ENCODE measurements at places on chromosomes 1 and 21.

DNA sequence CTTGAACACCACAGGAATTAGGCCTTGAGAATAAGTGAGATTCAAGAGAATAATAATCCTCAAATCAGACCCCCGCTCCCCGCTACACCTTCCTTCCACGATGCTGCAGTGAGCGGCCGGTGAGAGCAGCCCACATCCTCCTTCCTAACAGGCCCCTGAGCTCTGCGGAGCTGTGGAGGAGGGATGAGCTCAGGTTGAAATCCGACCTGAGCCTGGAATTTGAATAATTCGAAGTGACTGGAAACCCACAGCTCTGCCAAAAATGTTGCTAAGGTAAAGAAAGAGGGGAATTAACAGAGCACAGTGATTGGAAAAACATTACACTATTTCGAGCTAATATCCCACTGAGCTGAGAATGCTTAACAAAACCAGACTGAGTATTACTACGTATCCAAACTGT is 90.0 kb downstream of the URB2 start:
- DNase-seq = no peak

DNA sequence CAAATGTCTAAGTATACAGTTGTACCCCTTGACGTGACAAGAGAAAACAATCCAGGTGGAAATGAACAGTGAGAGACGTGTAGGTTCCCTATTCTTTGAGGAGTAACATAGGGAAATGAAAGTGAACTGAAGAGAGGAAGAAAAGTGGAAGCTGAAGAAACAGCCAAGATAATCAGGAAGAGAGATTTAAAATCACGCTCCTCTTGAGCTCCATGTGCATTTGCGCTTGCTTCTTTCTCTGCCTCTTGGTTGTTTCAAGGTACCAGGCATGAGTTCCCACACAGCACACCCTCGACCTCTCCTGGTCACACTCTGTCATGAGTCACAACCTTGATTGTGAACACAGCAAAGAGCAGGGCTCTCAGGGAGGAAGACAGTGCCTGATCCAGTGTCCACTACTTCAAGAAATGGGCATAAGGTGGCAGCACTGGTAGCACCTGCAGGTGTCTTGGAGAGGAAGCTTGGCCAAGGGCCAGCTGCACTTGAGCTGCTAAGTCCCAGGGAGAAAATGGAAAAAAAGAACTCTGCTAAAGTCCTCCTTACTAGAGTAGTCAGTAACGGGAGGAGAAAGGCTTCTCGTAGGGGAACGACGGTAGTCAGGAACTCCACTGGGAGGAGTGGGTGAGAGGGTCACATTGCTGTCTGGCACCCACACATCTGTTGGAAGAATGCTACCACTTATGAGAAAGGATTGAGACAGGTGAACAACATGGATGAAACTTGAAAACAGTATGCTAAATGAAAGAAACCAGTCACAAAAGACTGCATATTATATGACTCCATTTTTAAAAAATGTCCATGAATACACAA is 18.3 kb upstream of the ARID1A start:
- DNase-seq = peak; percentile 79

- no peak for DNase-seq
These were observed 597.3 kb upstream of the PLXNA2 start for GRCh38 chr1:208841436-208841835.

- DNase-seq = no peak
These were observed 92.5 kb downstream of the TTC3 start for GRCh38 chr21:37165586-37165985.

GRCh38 chr1:44999232-44999631 is 11.9 kb downstream of the HECTD3 start:
- DNase-seq = no peak
